ENCODE measurements at places on chromosomes 5 and 9.

DNA sequence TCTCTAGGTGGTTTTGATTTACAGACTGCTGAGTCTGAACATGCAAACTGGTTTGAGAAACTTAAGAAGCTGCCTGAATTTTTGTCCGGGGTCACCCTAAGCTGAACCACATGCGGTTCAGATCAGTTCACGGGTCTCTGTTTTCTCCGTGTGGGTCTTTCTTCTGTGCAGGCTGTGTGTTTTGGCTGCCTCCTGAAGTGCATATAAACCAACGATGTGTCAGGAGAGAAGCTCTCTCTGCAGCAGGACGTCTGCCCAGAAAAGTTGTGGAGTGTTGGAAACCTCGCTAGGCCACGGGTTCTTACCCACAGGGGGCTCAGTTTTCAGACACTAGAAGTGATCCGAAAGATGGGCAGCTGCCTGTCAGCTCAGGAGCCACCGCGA, 364.2 kb downstream of the IRX2 start:
- DNase-seq = no peak

DNA sequence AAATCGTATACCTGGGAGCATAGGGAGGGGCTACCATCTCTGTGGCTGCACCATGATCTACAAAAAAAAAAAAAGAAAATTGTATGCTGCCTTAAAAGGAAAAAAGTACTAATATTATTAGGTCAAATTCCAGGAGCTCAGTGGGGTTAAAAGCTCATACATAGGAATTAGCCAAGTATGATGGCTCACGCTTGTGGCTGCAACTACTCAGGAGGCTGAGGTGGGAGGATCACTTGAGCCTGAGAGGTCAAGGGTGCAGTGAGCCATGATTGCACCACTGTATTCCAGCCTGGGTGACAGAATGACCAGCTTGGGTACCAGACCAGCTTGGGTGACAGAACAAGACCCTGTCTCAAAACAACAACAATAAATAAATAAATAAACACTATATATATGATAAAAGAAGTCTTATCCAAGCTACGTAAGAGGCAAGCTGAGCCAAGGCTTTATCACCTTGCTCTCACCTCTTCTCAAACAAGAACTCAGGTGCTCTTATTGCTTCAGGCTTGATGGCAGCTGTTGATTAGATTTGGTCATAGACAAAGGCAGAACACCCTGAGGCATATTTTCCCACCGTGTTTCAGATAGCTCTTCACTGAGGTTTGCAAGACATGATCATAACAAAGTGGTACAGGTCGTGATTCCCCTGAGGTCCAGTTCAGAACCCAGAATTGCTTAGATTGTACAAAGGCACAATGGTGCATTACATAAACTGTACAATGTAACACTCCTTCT, 3.3 kb upstream of the FBXW11 start:
- DNase-seq = no peak

GRCh38 chr9:128314697-128315096, 7.5 kb downstream of the TRUB2 start:
- no peak for DNase-seq

DNA sequence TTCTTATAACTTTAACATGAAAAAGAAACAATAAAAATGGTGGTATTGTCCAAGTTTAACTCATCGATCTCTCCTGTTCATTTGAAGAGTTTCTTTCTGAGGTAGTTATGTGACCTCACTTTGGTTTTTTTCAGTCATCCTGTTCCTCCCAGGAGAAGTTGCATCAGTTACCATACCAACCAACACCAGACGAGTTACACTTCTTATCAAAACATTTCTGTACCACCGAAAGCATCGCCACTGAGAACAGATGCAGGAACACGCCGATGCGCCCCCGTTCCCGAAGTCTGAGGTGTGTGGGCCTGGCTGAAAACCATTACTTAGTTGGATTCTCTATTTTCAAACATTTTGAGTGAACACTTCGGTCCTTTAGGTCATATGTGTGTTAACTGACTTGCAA, 96.3 kb downstream of the CD180 start:
- peak; percentile 65 for DNase-seq

DNA sequence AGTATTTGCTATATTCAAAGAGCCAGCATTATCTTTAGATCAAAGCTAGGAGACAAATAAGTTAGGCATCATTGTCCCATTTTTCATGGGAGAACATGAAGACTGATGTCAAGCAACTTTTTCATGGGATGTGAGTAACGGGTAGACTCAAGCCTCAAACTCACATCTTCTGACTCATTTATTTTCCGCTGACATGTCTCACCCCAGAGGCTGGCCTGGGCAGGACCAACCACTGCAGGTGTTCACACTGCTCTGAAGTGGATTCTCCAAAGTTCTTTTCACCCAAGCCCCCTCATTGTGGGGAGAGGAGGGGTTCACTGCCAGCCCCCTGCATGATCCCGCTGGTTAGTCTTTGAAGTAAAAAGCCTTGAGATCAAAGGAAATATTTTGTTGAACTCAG, 34.9 kb upstream of the BASP1 start:
- DNase-seq = no peak

All from stimulated activated CD8-positive, alpha-beta memory T cell treated with anti-CD3 and anti-CD28 coated beads, Interleukin-4, amount 100 ng/mL, for 48 hours (primary cell).